ENCODE measurements at places on chromosomes 12 and 14. TPM values are rescaled to one million over a fixed set of nuclear protein-coding genes. Genes with fewer than 3 reads are reported as not detected.

- peak overlapping the region; percentile 55 for H3K27ac ChIP-seq
- H3K27me3 ChIP-seq: peaks cover 56% of the 10 kb centered on the region
- no peaks in the 10 kb centered on the region for H3K36me3 ChIP-seq
- peak overlapping the region; percentile 94 for H3K4me3 ChIP-seq
- H3K4me1 ChIP-seq: peaks cover 4% of the 10 kb centered on the region
Observed at GRCh38 chr12:78864870-78865463, 393 bp downstream of the SYT1 start.

The CCDC88C gene
- total RNA-seq: 24.4 TPM

- H3K4me3 ChIP-seq: no peak overlapping the region
- no peaks in the 10 kb centered on the region for H3K36me3 ChIP-seq
- DNase-seq: no peak
- peaks cover 3% of the 10 kb centered on the region for H3K27me3 ChIP-seq
- peaks cover 6% of the 10 kb centered on the region for H3K4me1 ChIP-seq
Observed at GRCh38 chr14:65110525-65110924, 8.2 kb upstream of the MAX start.

DNA sequence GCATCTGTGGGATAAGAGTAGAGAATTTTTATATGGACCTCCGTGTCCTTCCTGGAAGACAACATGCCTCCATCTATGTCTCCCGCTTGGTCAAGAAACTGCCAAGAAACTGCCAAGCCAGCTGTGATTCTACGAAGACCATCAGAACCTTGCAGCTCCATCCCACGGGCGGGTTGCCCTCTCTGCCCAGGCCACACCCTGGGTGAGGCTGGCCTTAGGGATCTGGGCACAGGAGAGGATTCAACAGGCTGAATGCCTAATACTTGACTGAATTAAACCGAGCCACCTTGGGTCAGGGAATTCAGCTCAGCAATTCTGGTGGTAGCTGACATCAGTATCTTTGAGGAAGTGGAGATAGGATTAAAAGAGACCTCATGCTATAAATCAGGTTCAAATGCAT, 37.8 kb upstream of the FOS start:
- H3K27ac ChIP-seq: no peak overlapping the region
- no peaks in the 10 kb centered on the region for H3K36me3 ChIP-seq
- H3K27me3 ChIP-seq: peaks cover 6% of the 10 kb centered on the region
- DNase-seq: no peak

The NELL2 gene
- 10.4 TPM for total RNA-seq

- DNase-seq: no peak
- H3K4me3 ChIP-seq: no peak overlapping the region
- H3K27ac ChIP-seq: no peak overlapping the region
- peaks cover 12% of the 10 kb centered on the region for H3K4me1 ChIP-seq
- H3K27me3 ChIP-seq: peaks cover 4% of the 10 kb centered on the region
Observed at GRCh38 chr12:115667116-115667515, 610.4 kb downstream of the MED13L start.

The PLEKHG7 gene
- total RNA-seq: not detected

The MDGA2 gene
- 1.3 TPM for total RNA-seq

DNA sequence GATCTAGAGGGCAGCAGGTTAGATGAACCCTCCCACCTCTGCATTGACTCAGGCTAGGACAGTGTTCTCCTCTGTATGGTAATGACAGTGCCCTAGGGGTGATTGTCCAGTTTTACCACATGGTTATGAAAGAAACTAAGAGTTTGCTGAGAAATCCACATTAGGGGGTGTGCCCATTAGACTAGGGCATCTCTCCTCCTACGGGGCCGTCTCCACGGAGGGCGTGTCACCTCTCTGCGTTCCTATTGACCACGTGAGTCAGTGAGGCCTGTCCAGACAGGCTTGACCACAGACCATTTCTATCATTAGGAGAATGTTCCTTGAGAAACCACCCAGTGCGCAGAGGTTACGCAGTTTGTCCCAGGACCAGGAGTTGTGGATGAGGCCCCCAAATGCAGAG, 8.3 kb downstream of the MVK start:
- H3K27me3 ChIP-seq: no peaks in the 10 kb centered on the region
- peak overlapping the region; percentile 72 for H3K27ac ChIP-seq
- no peaks in the 10 kb centered on the region for H3K4me1 ChIP-seq
- DNase-seq: no peak
- H3K4me3 ChIP-seq: no peak overlapping the region

DNA sequence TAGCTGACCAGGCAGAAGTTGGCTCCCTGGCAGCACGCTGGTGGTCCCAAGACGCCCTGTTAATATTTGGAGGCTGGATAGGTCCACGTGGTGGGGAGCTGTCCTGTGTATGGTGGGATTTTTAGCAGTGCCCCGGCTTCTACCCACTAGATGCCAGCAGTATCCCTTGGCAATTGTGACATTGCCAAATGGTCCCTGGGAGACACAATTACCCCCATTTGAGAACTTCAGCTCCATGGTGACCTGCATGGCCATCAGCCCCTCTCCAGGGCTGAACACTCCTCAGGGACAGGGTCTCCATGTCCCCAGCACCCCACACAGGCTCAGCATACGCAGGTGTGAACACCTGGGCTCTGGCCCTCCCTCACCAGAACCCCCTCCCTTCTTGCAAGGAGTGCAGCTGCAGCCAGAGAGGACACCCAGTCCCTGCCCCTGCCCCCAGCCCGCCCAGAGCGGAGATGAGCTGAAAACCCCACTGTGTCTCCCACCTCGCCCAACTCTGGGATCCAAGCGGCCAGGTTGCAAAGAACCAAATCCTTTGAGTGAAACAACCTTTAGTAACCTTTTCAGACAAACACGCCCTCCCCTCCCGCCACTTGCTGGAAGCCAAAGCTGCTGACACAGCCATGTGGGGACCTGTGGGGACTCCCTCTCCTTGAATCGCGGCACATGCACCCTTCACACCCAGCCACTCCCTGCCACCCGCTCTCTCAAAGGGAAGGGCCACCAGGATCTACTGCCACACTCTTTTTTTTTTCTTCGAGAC, 120.4 kb downstream of the CALM1 start:
- DNase-seq: no peak
- no peaks in the 10 kb centered on the region for H3K36me3 ChIP-seq
- H3K4me3 ChIP-seq: no peak overlapping the region
- peaks cover 31% of the 10 kb centered on the region for H3K4me1 ChIP-seq
- peak overlapping the region; percentile 71 for H3K27ac ChIP-seq
- no peaks in the 10 kb centered on the region for H3K27me3 ChIP-seq

DNA sequence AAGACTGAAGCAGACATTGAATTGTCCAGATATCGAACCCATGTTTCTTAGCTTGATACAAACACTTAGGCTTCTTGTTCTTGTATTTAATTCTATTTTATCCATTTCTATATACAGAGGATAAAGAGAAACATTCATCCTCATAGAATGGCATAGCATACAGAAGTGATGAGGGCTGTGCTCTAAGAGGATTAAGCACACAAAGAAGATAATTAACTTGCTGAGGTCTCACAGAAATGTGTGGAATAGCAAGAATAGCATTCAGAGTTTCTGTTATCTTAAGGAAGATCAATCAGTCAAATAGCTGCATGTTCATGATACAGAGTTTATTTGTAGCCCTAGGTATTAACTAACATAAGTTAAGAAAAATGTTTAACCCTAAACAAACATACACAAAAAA, 27.3 kb upstream of the STRAP start:
- no peak overlapping the region for H3K27ac ChIP-seq
- no peak for DNase-seq
- H3K36me3 ChIP-seq: no peaks in the 10 kb centered on the region
- peaks cover 9% of the 10 kb centered on the region for H3K27me3 ChIP-seq

The FAM216A gene
- total RNA-seq: 2.5 TPM

DNA sequence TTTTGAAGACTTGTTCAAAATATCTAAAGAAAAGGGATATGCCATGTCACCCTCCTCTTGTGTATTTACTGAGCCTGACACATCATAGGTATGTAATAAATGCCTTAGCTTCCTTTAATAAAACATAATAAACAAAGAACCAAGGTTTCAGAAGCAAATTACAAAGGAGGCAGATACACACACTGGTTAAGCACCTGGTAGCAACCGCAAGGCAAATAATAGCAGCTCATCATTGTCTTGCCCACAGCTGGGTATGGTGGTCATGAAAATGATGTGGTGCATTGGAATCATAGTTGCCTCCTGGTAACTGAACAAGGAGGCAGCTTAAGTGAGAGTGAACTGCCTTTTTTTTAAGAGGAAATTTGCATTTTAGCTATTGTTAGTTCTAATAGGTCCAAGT, 39.0 kb downstream of the PAX9 start:
- DNase-seq: no peak
- peaks cover 3% of the 10 kb centered on the region for H3K4me1 ChIP-seq
- H3K4me3 ChIP-seq: no peak overlapping the region
- H3K27me3 ChIP-seq: peaks cover 10% of the 10 kb centered on the region

The SLC25A21 gene
- 0.58 TPM for total RNA-seq

The GPRC5A gene
- 152 TPM for total RNA-seq

DNA sequence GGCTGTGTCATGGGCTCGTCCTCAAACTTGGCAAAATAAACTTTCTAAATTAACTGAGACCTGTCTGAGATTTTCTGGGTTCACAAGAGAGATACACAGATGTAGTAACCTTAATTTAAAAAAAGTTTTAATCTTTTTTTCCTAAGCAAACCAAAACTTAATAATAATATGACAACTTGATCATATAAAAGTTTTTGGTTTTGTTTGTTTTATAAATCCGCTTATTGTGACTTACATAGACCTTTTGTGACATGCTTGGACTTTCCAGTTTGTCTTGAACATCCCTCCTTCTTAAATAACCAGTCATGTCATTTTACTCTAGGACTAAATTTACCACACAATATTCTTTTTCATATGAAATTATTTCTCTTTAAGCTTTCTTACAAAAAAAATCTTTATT, 8.5 kb downstream of the RDH12 start:
- no peaks in the 10 kb centered on the region for H3K4me1 ChIP-seq
- DNase-seq: no peak
- H3K27me3 ChIP-seq: no peaks in the 10 kb centered on the region
- H3K27ac ChIP-seq: no peak overlapping the region
- H3K36me3 ChIP-seq: no peaks in the 10 kb centered on the region
- no peak overlapping the region for H3K4me3 ChIP-seq

The CDCA3 gene
- 31.7 TPM for total RNA-seq

DNA sequence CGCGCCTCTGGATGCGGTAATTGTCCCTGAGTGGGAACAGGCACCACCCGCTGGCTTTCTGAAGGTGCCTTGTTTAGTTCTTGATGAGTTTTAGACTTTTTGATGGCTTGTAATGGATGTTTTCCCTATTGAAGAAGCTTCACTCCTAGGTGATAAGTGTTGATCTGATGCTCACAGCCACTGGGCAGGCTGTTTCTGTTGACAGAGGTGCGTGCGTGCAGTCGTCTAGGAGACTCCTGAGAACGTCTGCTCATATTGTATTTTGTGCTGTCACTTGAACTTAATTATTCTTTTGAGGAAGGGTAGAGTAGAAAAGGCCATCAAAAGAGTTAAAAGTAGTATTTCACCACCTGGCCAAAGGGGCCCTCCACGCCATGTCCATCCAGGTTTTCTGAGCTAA, 70.5 kb downstream of the EP400 start:
- no peak overlapping the region for H3K4me3 ChIP-seq
- no peak for DNase-seq
- H3K27ac ChIP-seq: peak overlapping the region; percentile 64
- H3K36me3 ChIP-seq: peaks cover 11% of the 10 kb centered on the region
- H3K27me3 ChIP-seq: no peaks in the 10 kb centered on the region

The SPATA7 gene
- 13.5 TPM for total RNA-seq

The DPF3 gene
- total RNA-seq: 4.5 TPM

- no peaks in the 10 kb centered on the region for H3K27me3 ChIP-seq
- H3K36me3 ChIP-seq: peaks cover 3% of the 10 kb centered on the region
- peaks cover 9% of the 10 kb centered on the region for H3K4me1 ChIP-seq
- H3K4me3 ChIP-seq: no peak overlapping the region
- H3K27ac ChIP-seq: no peak overlapping the region
Observed at GRCh38 chr14:105269405-105269804, 21.1 kb downstream of the BTBD6 start.

The C1QL4 gene
- total RNA-seq: 0.17 TPM

The IAPP gene
- 10.0 TPM for total RNA-seq

GRCh38 chr12:111249018-111249370, 119.9 kb downstream of the PHETA1 start:
- no peak for DNase-seq
- no peaks in the 10 kb centered on the region for H3K4me1 ChIP-seq

- no peaks in the 10 kb centered on the region for H3K4me1 ChIP-seq
- H3K27ac ChIP-seq: no peak overlapping the region
Observed at GRCh38 chr12:85527192-85527591, 247.2 kb downstream of the ALX1 start.

DNA sequence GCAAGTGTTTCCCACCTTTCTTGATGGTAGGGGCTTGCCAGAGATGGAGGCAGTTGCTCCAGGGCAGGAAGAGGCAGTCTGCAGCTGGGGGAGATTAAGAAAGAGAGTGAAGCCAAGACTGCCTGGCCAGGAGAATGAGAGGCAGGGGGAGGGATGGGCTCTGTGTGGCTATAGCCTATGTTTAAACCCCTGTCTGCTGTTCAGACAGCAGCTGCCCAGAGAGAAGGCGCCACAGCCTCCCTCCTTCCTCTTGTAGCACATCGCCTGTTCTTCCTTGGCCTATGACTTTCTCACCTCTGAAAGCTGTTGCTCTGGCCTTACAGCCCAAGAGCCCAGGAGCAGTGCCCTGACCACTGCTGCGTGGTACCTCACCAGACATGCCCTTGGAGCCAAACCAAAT, 61.7 kb downstream of the EMP1 start:
- H3K4me3 ChIP-seq: peak overlapping the region; percentile 22
- DNase-seq: no peak
- H3K27me3 ChIP-seq: peaks cover 23% of the 10 kb centered on the region
- H3K27ac ChIP-seq: no peak overlapping the region
- peaks cover 19% of the 10 kb centered on the region for H3K4me1 ChIP-seq

GRCh38 chr14:39991041-39991440, 558.8 kb upstream of the FBXO33 start:
- peaks cover 3% of the 10 kb centered on the region for H3K27me3 ChIP-seq
- H3K4me1 ChIP-seq: no peaks in the 10 kb centered on the region
- DNase-seq: no peak
- no peak overlapping the region for H3K27ac ChIP-seq

DNA sequence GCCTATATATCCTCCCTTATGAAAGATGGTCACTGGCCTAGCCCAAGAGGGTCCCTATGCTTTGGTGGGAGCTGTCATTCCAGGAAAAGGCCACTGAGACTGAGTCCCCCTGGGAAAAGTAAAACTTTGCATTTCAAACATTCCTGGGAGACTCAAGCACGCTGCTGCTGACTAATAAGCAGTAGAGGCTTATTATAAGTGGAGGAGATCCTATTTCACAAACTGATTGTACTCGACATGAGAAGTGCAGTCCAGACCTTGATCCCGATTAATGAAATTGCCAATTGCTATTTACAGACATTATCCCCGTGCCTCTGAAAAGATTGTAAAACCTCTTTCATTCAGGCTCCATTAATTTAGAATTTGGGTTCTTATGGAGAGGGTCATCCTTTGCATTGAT, 96.6 kb downstream of the EMP1 start:
- peaks cover 4% of the 10 kb centered on the region for H3K36me3 ChIP-seq
- peaks cover 14% of the 10 kb centered on the region for H3K27me3 ChIP-seq

The OR4E1 gene
- not detected for total RNA-seq

The GYS2 gene
- total RNA-seq: not detected

GRCh38 chr14:45868863-45869262, 615.9 kb upstream of the MIS18BP1 start:
- no peaks in the 10 kb centered on the region for H3K27me3 ChIP-seq
- H3K27ac ChIP-seq: no peak overlapping the region
- H3K36me3 ChIP-seq: no peaks in the 10 kb centered on the region
- H3K4me1 ChIP-seq: no peaks in the 10 kb centered on the region

The SOAT2 gene
- total RNA-seq: 1.9 TPM

GRCh38 chr12:46265734-46266133, 3.1 kb downstream of the SLC38A1 start:
- peaks cover 3% of the 10 kb centered on the region for H3K36me3 ChIP-seq
- H3K4me3 ChIP-seq: no peak overlapping the region
- no peaks in the 10 kb centered on the region for H3K27me3 ChIP-seq
- H3K27ac ChIP-seq: no peak overlapping the region
- peaks cover 14% of the 10 kb centered on the region for H3K4me1 ChIP-seq

All from type B pancreatic cell (in vitro differentiated cells).